T-cell (primary cell): ENCODE measurements at places on chromosomes 7 and 10. TPM values are rescaled to one million over a fixed set of nuclear protein-coding genes. Genes with fewer than 3 reads are reported as not detected.

The OR2A1 gene
- total RNA-seq = not detected

The PDZD7 gene
- total RNA-seq = 2.3 TPM

DNA sequence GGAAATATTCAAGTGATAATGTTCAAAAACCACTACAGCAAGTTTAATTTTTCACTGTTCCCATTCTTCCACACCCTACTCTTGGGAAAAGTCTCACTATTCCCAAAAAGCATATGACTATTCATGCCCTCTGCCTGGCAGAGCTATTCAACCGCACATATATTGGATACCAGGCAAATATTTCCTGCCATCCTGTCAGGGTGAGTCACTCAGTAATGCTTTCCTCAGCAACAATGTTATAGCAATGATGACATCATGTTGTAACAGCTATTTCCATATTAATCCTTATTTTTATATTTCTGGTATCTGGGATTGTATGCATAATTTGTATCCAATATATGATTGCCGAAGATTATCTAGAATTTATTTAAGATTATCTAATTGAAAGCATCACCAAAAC is 114.0 kb upstream of the PLXDC2 start:
- H3K27me3 ChIP-seq = no peaks in the 10 kb centered on the region
- H3K4me1 ChIP-seq = no peaks in the 10 kb centered on the region
- no peak overlapping the region for H3K27ac ChIP-seq
- no peak for DNase-seq
- H3K36me3 ChIP-seq = no peaks in the 10 kb centered on the region

The ERCC6 gene
- 40.7 TPM for total RNA-seq

The TACC2 gene
- total RNA-seq = not detected

The KCP gene
- 0.20 TPM for total RNA-seq

DNA sequence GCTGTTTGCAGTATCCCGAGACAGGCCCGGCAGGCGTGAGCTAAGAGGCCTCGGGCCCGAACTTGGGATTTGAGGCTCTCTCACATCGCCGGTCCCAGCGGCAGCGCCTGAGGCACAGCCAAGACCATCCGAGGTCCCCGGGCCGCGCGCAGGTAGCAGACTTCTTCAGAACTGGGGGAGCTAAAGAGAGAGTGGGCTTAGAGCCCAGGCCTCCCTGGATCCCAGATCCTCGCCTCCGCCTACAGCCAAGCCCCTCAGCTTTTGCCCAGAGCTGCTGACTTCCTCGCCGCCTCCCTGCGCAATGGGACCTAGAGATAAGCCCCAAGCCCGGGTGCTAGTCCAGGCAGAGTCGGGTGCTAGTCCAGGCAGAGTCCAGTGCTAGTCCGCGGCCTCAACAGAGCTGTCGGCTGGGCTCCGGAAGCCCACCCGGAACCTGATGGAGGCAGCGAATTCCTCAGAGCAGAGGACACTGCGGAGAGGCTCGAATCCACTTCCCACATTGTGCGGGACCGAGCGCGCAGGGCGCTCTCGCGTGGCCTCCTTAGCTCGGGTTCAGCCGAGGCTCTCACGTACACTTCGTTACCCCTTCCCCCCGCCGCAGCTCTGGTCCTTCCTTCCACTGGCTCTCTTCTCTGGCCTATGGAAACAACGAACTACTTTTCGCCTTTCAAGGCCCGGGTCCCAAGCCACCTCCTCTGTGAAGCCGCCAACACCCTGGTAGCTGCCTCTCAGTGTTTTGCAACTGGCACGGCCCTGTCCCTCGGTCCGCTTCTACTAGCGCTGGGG is 5.8 kb downstream of the LBX1 start:
- DNase-seq = no peak
- H3K27ac ChIP-seq = no peak overlapping the region
- peak overlapping the region; percentile 27 for H3K4me3 ChIP-seq

The PRXL2A gene
- total RNA-seq = 5.2 TPM

- H3K36me3 ChIP-seq = no peaks in the 10 kb centered on the region
- no peaks in the 10 kb centered on the region for H3K27me3 ChIP-seq
- no peak overlapping the region for H3K27ac ChIP-seq
- DNase-seq = no peak
- H3K4me1 ChIP-seq = no peaks in the 10 kb centered on the region
- H3K4me3 ChIP-seq = no peak overlapping the region
Observed at GRCh38 chr7:148116195-148116594, 474.4 kb upstream of the C7orf33 start.

The TCAF2 gene
- 36.4 TPM for total RNA-seq

The SH2D4B gene
- total RNA-seq = 0.23 TPM

GRCh38 chr10:99330347-99330924 is 1.3 kb downstream of the CNNM1 start:
- peaks cover 21% of the 10 kb centered on the region for H3K27me3 ChIP-seq
- DNase-seq = no peak
- no peaks in the 10 kb centered on the region for H3K4me1 ChIP-seq
- peak overlapping the region; percentile 18 for H3K4me3 ChIP-seq
- no peaks in the 10 kb centered on the region for H3K36me3 ChIP-seq

- H3K27me3 ChIP-seq = no peaks in the 10 kb centered on the region
- H3K27ac ChIP-seq = no peak overlapping the region
- no peak overlapping the region for H3K4me3 ChIP-seq
- H3K4me1 ChIP-seq = no peaks in the 10 kb centered on the region
- H3K36me3 ChIP-seq = no peaks in the 10 kb centered on the region
Observed at GRCh38 chr10:97000487-97001182, 168.5 kb downstream of the LCOR start.

- no peak for DNase-seq
- no peak overlapping the region for H3K4me3 ChIP-seq
- no peaks in the 10 kb centered on the region for H3K27me3 ChIP-seq
- H3K27ac ChIP-seq = no peak overlapping the region
- H3K36me3 ChIP-seq = no peaks in the 10 kb centered on the region
Observed at GRCh38 chr7:92742186-92742585, 94.2 kb downstream of the CDK6 start.
